Cortex of kidney (tissue), 1 donor: ENCODE measurements at places on chromosomes 6 and 20.

DNA sequence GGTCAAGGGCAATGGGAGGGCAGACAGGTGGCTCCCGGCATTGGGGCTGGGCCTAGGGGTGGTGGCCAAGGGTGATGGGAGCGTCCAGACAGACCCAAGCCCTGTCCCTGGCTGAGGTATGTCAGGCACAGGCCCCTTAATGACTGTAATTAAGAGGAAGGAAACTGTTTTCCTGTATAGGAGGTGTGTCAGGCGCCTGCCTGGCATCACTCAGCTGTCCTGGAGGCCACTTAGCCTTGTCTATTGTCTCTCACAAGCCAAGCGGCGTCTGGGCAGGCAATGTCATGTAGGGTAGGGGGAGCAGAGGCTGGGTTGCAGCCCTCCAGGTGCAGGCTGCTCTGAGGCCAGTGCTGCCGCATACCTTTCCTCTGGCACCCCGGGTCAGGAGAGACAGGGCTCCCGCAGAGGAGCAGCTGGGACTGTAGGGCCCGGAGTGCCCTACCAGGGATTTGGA, 3.9 kb upstream of the FAM83C start:
- DNase-seq, result no peak

- no peak for DNase-seq
Observed at GRCh38 chr6:142355520-142356174, 53.8 kb downstream of the ADGRG6 start.

DNA sequence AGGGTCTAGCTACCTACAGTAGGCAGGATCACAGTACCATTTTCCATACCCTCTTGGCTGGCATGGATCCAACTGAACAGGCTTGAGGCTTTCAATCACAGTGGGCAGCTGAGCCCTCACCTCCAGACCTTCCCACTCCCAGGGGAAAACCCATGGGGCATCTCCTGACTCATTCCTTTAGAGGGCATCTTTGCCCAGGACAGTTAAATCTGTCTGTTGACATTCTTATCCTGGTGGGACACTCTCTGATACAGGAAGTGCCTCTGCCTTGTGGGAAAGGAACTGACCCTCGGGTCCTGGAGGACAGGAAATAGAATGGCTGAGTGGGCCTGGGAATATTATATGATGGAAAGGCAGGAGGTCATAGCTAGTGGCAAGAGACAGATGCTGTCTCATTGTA, 10.2 kb upstream of the EPB41L1 start:
- no peak for DNase-seq

DNA sequence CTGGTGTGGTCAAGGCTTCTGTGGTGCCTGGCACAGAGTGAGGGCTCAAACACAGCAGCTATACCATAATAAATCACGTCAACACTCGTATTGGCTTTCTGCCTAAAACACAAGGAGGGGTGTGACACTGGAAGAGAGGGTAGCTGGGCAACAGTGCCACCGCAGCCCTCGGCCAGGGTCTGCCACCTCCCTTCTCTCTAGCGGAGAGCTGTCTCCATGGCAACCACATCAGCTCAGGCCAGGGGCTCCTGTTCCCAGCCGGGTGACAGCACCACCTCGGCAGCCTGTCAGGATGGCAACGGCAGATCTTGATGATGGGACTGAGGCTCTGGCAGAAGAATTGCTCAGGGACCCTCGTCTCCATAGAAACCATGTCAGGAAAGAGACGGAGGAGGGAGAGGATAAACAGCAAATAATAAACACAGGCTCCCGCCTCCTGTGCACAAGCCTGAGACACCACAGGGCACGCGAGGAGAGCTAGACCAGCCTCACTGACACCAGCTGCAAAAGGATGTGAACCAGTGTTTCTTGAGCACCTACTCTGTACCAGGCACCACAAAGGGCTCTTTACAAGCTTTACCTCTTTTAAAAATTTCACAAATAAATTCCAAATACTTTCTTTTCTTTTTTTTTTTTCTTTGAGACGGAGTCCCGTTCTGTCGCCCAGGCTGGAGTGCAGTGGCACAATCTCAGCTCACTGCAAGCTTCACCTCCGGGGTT, 50.4 kb upstream of the TLDC2 start:
- DNase-seq, result no peak

GRCh38 chr20:57619051-57619831, 985 bp downstream of the ZBP1 start:
- no peak for DNase-seq

DNA sequence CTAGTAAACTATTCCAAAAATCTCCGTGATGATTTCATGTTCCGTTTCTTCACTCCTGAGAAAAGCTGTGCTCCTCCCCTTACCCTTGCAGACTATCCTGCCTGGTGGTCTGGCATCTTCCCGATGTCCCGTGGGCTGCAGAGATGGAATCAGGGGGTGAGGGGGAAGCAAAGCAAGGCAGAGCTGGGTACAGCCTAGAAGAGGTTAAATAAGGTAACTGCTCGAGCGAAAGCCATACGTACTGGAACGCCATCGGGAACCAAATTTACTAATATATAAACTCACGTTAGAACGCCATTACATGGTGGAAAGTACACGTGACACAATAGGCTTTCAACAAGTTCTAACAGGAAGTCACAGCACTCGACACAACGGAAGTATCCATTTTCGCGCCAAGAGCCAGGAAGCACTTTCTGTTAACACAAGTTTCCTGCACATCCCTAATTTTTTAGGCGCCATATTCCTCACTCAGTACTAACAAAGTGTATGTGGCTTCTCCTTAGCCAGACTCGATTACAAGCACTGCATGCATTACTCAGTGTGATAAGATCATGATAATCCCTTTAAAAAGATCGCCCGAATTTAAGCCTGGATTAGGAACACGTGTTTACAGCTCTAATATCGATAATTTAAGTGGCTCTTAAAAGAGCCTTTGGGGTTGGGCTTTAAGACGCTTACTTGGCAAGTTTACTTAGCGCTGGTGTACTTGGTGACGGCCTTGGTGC, 101.6 kb upstream of the PRSS16 start:
- no peak for DNase-seq
